ENCODE measurements at places on chromosomes 2 and 18.
A peak's percentile ranks its signal among the peaks of the same experiment; 100 is the strongest.

DNA sequence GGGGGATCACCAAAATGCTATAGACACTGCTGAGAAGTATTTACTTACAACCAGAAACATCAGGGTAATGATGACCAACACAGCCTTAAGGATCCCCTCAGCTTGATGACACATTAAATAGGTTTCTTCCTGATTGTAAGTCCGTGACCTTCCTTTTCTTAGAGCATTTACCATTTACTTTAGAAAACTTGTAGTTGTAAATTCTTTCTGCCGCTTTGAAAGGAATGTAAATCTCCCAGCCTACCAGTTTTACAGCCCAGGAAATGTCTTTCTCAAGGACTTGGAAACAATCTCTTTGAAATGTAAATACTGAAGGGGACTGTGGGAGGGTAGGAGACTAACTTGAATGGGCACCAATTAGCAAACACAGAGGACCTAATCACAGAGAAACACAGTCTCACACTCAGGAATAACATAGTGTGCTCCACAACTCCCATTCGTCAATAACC is 278.6 kb downstream of the DSC3 start:
- no peak for DNase-seq

GRCh38 chr2:171400395-171400794 is 33.4 kb downstream of the METTL8 start:
- DNase-seq: no peak

DNA sequence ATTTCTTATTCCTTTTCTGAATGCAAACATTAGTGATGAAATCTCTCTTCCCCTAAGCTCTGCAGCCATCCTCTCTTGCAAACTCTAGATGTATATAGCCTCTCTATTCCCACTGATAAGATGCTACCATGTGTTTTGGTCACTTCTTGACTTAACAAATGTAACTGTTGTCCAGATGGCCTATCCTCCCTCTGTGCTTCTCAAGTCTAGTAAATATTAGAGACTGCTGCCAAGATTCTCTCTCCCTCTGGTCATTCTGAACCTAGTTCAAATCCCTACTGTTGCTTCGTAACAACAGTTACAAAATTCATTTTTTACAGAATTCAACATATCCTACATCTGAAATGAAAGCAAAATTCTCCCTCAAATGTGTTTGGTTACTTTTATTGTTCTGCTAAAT is 156.6 kb downstream of the TXNL1 start:
- DNase-seq: no peak

GRCh38 chr2:157786663-157787363 is 89.3 kb downstream of the ACVR1 start:
- no peak for DNase-seq

DNA sequence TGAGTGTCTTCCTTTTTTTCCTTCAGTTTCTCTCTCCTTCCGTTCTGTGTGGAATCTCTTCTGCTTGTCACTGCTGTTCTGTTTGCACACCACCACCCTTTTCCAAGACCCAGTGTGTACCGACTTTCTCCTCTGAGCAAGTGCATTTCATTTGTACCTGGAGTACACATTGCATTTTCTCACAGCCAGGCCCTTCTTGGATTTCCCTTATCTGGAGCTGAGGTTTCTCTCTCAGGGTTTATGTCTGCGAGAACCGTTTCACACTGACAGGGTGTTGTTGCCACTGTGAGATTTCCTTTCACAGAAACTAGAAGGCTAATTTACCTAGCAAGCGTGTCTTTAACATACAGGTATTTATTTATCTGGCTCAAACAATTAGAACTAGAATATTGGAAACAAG is 26.2 kb downstream of the NCOA1 start:
- no peak for DNase-seq

DNA sequence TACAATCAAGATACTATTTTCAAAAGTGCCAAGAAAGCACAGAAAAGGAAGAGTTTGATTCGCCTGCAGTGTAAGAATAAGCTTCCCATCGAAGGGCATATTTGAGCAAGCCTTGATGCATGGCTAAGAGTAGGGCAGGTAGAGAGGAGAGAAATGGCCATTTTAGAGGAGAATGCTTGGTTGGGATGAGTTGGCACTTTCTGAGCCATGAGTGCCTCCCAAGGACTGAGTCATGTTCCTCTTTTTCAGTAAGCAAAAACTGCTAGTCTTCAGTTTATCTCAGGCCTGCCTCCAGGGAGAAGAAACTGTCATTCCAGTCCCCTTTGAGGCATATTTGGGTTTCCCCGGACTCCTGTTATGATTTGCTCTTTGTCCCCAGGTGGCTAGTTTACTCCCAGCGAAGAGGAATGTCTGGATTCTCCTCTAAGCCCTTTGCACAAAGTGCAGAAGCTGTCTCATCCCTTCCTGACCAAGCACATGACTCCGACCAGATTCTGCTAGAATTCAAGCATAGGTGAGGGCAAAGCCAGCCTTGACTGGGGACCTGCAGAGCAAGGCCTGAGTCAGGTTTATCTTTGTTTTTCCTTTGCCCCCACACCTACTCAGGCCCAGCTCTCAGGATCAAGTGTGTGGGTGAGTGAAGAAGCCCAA is 115.2 kb downstream of the TTC32 start:
- no peak for DNase-seq

- DNase-seq: no peak
Measured at GRCh38 chr2:239252393-239252792, 148.4 kb downstream of the HDAC4 start.

DNA sequence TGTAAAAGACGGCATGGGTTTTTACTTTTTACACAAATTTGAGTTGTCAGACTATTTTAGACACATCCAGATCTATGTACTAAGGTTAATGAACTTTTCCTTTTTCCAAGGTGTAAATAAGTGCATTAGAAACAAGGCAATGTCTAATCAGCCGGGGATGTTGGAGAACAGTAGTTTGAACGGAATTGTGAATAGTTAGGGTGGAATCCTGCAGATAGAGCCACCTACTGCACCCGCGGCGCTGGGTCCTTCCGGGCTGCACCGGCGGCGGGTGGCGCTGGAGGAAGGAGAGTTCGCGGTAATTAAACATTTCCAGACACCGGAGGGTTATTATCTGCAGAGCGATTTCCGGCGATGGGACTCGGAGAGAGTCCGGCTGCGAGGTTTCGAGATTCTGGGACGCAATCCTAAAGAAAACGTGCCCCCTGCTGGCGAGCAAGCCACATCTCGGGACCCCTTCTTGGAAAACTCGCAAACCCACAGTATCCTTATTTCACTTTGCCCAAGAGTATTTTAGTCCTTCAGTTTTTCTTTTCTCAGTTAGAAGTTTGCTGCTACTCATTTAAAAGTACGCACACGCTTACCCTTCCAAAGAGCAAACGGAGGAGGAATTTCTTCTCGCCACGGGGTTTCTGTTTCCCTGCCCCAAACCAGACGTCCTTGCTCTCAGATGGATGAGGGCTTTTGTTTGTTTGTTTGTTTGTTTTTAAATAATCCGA is 4.5 kb upstream of the OSR1 start:
- DNase-seq: no peak

GRCh38 chr18:54774981-54775665 is 53.2 kb upstream of the RAB27B start:
- no peak for DNase-seq

- no peak for DNase-seq
Measured at GRCh38 chr2:100409975-100410647, 7.4 kb downstream of the CHST10 start.

DNA sequence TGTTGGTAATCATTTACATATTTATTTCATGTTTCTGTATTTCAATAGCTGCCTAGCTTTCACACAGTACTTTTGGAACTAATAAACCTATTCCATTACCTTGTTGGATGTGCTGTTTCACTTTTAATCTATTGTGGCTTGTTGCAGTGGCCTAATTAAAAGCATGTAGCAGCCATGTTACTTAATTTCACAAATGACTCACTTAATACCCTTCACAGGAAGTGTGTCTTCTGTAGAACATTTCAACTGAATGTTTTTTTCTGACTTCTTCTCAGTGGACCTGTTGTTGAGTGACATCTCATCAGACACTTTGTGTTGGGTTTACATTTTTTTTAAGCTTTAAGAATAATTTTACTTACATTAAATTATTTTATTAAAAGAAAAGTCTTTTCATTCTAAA is 260.5 kb upstream of the THUMPD2 start:
- no peak for DNase-seq

GRCh38 chr2:52877703-52878102 is 889.9 kb upstream of the CHAC2 start:
- no peak for DNase-seq

DNA sequence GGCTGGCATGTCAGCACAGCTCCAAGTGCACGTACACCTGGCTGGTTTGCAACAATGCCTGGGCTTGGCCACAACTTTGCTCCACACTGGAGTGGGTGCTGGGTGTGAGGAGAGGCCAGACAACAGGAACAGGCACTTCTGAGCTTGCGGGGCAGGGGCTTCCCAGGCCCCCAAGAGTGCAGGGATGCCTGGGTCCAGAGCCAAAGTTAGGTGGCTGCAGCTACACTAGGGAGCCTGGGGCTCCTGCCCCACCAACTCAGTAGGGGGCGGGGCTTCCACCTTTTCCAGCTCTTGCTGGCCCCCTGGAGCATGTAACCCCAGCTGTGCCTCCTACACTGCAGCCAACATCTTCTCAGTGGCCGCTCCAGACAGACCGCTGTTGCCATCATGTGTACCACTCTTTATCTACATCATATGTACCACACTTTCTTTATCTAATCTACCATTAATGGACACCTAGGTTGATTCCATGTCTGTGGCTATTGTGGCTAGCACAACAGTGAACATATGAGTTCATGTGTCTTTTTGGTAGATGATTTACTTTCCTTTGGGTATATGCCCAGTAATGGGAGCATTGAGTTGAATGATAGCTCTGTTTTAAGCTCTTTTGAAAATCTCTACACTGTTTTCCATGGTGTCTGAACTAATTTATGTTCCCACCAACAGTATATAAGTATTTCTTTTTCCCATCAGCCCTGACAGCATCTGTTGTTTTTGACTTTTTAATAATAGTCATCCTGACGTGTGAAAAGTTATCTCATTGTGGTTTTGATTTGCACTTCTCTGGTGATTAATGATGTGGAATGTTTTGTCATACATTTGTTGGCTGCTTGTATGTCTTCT is 87.9 kb downstream of the ZNF804A start:
- peak; percentile 1 for DNase-seq

- no peak for DNase-seq
Measured at GRCh38 chr18:14942275-14942674, 194.3 kb downstream of the ANKRD30B start.

GRCh38 chr18:5891184-5891853 is 4.0 kb downstream of the TMEM200C start:
- DNase-seq: no peak

DNA sequence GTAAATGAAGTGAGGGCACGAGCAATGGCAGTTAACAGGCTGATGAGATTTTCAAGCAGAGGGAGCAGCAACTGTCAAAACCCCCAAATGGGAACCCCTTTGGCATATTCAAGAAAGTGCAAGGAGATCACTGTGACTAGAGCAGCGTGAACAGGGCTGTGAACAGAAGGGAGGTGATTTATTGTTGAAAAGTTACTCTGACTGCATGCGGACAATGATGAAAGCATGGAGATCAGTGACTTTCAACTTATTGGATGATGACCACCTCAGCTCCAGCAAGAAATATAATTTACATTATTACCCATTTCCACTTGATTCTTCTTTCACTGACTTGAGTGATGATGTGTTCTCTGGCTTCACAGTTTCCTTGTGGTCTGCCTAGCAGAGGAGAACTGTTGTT is 187.8 kb upstream of the BOD1L2 start:
- DNase-seq: no peak

- no peak for DNase-seq
Measured at GRCh38 chr2:220072669-220073220, 445.3 kb downstream of the SLC4A3 start.

DNA sequence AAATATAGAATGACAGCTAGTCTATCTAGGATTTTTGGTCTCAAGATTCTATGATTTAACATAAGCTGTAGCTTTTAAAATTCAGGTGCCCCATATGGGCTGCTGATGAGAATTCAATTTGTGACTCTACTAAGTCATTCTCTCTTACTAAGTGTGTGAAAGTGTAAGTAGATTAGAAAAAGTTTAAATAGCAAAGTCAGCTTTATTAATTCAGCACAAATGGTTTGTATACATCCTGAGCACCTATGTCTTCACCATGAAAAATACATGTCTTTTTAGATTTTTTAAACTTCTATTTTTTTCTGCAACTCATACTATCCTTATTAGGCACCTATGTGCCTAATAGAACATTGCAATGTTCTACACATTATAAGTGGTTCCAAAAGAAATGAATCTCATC is 157.1 kb downstream of the METTL4 start:
- no peak for DNase-seq

- no peak for DNase-seq
Measured at GRCh38 chr18:45066210-45066609, 385.5 kb downstream of the SETBP1 start.

GRCh38 chr2:176535467-176536113 is 266.3 kb downstream of the MTX2 start:
- DNase-seq: peak; percentile 48
